ENCODE measurements at places on chromosomes 7 and 10. TPM values are rescaled to one million over a fixed set of nuclear protein-coding genes. Genes with fewer than 3 reads are reported as not detected.

- no peak for DNase-seq
Measured at GRCh38 chr7:91151916-91152315, 112.3 kb upstream of the FZD1 start.

DNA sequence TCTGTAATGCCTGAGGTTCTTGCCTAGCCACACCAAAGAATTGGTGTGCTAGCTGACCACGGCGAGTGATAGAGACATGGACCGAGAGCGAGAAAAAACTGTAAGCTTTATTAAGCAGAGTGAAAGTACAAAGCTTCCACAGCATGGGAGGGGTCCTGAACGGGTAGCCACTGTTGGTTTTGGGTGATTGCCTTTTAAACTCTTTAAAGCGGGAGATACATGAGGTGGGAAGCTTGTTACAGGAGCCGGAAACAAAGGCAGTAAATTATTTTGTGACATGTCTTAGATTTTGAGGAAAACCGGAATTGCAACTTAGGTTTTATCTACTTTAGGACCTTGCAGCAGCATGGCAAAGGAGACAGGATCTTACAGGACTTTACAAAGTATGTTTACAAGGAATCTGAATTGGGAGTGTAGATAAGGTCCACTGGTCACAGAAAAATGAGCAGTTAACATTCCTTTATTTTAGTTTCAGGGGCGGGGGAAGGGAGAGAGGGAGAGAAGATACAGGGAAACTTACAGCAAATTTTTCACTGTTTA is 252.7 kb upstream of the MBL2 start:
- DNase-seq, result no peak

GRCh38 chr7:47648275-47648925 is 66.5 kb upstream of the TNS3 start:
- no peak for DNase-seq

GRCh38 chr10:95253007-95253406 is 37.8 kb downstream of the PDLIM1 start:
- DNase-seq, result no peak

- no peak for DNase-seq
Measured at GRCh38 chr10:95881316-95881715, 26.5 kb upstream of the CC2D2B start.

- peak; percentile 1 for DNase-seq
Measured at GRCh38 chr10:86654411-86655172, at the start of gene OPN4. OPN4 (plus strand) TSS chr10:86654547; CDS start chr10:86654784, 237 bp downstream.

- no peak for DNase-seq
Measured at GRCh38 chr10:31594347-31594873, 275.4 kb downstream of the ZEB1 start.

- DNase-seq, result no peak
Measured at GRCh38 chr10:67550046-67550445, 145.9 kb downstream of the CTNNA3 start.

GRCh38 chr7:117995850-117996650 is 122.8 kb upstream of the CTTNBP2 start:
- DNase-seq, result no peak

- DNase-seq, result no peak
Measured at GRCh38 chr10:27578316-27578715, 74.2 kb downstream of the RAB18 start.

- DNase-seq, result no peak
Measured at GRCh38 chr10:71666639-71667386, 52.8 kb downstream of the C10orf105 start.

DNA sequence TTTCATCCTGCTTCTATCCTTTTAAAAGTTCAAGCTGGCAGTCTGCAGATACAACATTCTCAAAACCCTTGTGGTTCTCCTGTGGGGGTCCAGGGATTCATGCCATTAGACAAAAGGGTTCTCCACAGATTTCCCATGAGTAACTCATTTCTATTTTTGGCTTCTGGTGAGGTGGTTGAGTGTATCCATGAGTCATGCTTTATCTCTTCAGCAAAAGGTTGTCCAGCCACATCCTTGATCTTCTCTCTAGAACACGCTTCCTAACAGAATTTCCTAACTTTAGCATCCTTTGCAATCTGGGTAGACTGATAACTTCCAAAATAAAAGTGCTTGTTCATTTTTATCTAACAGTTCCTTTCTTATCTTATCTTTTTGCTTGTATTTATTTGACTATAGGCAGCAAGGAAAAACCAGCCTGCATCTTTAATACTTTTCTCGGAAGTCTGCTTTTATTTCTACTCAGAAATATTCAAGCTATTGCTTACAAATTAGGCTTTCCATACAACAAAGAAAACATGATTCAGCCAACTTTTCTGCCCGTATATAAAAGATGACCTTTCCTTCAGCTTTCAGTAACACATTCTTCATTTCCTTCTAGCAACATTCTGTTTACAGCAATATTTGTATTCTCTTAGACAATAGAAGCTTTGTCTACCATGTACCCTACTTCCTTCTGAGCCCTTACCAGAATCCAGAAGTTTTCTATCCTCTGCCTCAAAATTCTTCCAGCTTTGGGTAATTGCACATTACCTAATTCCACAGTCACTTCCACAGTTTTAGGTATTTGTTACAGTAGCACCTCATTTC is 79.3 kb upstream of the IL6 start:
- no peak for DNase-seq

DNA sequence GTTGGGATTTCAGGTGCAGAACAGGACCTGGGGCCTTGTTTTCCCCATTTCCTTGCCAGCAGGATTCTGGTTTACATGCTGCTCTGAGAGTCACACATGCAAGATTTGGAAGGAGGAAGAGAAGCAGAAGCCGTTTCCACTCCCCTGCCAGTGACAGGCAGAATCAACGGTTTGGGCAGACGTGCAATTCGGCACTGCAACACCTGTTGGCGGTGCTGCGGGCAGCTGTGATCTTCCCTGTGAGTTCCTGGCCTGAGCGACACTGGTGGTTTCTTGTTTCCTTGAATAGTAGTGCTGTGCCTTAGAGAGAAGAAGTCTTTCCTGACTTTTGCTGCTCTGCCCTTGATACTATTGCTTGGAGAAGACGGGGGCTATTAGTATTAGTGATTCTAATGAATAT is 1126.2 kb downstream of the TYW1 start:
- no peak for DNase-seq

DNA sequence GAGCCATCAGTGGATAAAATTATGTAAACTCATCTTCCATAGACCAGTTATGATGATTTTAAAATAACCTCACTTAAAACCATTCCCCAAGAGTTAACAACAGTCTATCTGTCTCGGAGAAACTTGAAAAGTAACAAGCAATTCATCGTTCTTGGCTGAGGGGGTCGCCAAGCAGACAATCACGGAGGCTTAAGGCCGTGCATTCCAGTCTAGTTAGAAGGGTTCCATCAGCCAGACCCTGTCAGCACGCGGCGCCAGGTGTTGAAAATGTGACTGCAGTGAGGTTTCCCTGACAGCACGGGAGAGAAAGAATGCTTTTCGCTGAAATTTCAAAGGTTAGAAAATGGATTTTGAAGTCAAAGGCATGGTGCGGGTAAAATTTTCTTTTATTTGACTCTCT is 1025.0 kb upstream of the CELF2 start:
- no peak for DNase-seq

DNA sequence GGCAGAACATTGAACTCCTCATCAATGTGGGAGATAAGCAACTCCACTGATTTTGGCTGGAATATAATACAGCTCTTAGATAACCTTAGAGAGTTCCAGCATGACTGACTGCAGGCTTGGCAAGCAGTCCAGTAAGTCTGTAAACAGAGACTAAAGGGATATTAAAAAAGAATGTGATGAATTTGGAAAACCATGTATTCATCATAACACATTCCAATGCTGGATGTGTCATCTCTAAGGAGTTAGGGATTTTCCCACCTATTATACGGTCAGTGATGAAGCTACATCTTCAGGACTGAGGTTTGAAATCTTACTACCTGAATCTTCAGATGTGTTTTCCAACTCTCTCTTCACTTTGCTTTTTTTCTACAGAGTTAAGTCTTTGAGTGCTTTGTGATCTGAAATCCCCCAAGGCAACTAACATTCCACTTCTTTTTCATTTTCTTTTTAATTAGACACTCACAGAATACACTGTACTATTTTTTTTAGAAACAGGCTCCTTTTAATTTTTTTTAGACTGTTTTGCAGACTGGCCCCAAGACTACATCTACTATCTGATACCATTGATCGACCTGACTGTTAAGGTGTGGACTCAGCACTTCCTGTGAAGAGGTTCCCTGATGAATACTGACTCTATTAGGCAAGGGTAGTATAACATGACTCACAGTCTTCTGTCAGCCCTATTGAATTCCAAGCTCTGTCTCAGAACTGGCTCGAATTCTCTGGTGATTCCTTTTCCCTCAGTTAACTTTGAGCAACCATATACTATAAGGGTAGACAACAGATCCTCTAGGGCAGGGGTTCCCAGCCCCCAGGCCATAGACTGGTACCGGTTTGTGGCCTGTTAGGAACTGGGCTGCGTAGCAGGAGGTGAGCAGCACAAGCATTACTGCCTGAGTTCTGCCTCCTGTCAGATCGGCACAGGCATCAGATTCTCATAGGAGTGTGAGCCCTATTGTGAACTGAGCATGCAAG is 678.2 kb downstream of the GRM8 start:
- no peak for DNase-seq

Gene LIPJ
- not detected for total RNA-seq

Gene OPN4
- total RNA-seq, result not detected

Gene PLXNA4
- total RNA-seq, result 27.1 TPM

Gene ZCWPW1
- not detected for total RNA-seq

Gene DPYSL4
- total RNA-seq, result not detected

Gene OPN1SW
- total RNA-seq, result not detected
